Kidney glomerular epithelial cell (primary cell): ENCODE measurements at places on chromosomes 1 and 21.

- no peak for DNase-seq
These were observed 102.8 kb upstream of the C1orf21 start for GRCh38 chr1:184283999-184284398.

DNA sequence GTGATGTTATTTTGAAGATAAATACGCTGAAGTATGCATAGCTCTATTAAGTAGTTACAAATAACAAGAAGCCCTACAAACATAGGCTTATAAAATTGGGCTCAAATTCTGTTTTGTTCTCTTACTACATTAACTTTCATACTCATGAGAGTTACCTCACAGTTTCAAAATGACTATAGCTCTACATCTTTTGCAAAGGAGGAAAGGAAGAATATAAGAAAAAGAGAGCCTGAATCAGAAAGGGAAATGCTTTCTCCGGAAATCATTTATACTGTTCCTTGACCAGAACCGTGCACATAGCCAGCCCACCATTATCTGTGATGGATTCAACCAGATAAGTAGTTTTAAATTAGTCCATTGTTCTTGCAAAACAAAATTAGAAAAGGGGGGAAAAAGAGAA lies 1252.1 kb downstream of the NCAM2 start:
- DNase-seq, result no peak

DNA sequence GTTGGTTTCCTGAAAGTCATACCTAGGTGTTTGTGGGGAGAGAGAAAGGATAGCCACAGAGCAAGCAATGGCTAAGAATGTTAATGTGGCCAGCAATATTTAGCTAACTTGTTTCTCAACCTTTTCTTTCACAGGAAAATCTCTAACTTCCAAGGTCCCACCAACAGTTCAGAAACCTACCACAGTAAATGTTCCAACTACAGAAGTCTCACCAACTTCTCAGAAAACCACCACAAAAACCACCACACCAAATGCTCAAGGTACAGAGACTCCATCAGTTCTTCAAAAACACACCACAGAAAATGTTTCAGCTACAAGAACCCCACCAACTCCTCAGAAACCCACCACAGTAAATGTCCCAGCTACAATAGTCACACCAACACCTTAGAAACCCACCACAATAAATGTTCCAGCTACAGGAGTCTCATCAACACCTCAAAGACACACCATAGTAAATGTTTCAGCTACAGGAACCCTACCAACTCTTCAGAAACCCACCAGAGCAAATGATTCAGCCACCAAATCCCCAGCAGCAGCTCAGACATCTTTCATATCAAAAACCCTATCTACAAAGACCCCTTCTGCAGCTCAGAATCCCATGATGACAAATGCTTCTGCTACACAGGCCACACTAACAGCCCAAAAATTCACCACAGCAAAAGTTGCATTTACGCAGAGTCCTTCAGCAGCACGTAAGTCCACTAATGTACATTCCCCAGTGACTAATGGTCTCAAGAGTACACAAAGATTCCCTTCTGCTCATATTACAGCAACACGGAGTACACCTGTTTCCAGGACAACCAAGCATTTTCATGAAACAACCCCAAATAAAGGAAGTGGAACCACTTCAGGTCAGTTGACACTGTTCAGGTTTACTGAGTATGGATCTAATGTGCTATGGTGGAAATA lies 15.3 kb downstream of the CD55 start:
- no peak for DNase-seq

- DNase-seq, result peak; percentile 46
These were observed 10.2 kb downstream of the MFN2 start for GRCh38 chr1:11990303-11991032.

DNA sequence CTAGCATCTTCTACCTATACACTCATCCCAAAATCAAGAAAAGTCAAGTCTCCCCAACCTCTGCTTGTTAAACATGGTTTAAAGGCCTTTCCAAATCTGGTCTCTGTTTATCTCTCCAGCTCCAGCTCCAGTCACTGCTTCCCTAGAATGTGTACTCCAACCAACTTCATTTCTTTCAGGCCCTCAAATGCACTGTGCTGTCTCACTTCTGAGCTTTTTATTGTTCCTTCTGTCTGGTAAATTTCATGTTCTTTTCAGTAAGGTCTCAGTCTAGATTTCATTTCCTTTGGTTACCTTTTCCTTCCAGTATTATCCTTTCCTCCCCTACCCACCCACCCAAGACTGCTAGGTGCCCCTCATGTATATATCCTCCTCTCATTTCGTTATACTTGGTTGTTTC lies 3.7 kb downstream of the COL24A1 start:
- DNase-seq, result no peak

GRCh38 chr1:243814718-243815117 lies 35.3 kb downstream of the AKT3 start:
- DNase-seq, result peak; percentile 57

GRCh38 chr1:54407154-54407403 lies 885 bp upstream of the SSBP3 start:
- DNase-seq, result no peak

DNA sequence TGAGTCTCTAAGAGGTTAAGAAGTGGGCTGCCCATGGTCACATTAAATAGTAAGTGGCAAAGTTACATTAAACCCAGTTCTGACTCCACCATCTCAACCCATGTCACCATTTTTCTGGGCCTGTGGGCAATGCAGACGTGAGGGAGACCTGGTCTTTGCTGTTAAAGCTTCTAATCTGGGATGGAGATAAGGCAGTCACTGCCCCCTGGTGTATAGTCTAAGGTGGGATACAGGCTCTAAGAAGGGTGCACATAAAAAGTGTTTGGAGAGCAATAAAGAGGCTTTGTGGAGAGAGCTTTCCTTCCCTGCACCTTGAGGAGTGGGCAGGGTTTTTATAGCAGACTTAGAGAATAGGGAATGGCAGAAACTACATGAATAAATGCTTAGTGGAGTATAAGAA lies 141.3 kb downstream of the ROR1 start:
- DNase-seq, result no peak

DNA sequence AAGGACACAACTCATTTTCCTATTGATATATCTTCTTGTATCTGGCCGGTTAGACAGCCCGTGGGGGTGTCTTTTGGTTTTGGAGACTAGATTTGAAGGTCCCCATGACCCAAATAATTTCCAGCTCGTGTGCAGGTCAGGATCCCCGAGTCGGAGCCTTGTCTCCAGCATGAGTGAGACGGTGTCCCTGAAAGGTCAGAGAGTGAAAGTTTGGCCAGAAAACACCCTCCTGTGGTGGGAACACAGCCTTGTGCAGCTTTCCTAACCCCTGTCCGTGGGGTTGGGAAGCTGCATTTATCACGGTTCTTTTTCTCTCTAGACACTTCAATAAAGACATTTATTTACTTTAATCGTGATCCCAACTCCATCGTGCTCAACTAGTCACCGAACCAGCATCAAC lies 17.6 kb downstream of the COQ8A start:
- DNase-seq, result no peak

- no peak for DNase-seq
These were observed 20.9 kb upstream of the C2CD2 start for GRCh38 chr21:41974752-41975053.

- DNase-seq, result peak; percentile 19
These were observed 36.7 kb downstream of the CHD5 start for GRCh38 chr1:6143395-6143794.

DNA sequence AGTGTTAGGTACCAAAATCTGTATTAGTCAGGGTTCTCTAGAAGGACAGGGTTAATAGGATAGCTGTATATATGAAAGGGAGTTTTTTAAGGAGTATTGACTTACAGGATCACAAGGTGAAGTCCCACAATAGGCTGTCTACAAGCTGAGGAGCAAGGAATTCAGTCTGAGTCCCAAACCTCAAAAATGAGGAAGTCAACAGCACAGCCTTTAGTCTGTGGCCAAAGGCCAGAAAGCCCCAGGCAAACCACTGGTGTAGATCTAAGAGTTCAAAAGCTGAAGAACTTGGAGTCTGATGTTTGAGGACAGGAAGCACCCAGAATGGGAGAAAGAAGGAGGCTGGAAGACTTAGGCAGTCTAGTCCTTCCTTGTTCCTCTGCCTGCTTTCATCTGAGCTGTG lies 487.5 kb upstream of the CHRM3 start:
- no peak for DNase-seq

DNA sequence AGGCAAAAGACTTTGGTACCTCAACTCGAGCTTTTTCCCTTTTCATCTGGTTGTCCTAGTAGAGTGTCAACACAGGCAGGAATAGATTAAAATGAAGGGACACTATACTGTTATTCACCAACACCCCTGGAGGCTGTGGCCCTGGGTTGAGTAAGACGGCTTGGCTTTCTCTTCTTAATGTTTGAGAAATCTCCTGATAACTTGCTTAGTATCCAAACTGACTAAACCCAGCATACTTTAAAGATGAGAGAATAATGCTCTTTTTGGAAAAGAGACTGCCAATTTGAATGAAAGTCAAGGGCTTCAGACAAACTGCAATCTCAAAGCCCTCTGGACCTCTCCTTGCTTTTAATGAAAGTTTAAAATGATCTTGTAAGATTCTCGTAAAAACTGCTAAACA lies 2.6 kb upstream of the SLC30A1 start:
- no peak for DNase-seq

DNA sequence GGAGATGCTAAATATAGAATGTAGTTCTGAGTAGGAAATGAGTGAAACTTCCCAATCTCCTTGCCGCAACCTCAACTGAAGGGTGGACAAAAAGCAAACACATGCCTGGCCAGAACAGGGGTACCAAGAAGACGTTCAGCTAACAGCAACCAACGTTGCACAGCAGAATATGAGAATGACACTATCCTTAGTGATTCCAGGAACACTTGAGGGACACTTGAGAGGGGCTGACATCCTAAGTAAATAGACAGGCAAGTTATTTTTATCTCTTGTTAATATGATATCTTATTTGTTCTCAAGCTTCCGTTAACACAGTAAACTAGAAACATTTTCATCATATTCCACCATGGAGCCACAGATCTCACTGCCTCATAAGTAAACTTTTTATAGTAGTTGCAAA lies 908 bp downstream of the KRTAP19-1 start:
- no peak for DNase-seq

GRCh38 chr1:92774407-92774806 lies 10.5 kb downstream of the EVI5 start:
- no peak for DNase-seq

DNA sequence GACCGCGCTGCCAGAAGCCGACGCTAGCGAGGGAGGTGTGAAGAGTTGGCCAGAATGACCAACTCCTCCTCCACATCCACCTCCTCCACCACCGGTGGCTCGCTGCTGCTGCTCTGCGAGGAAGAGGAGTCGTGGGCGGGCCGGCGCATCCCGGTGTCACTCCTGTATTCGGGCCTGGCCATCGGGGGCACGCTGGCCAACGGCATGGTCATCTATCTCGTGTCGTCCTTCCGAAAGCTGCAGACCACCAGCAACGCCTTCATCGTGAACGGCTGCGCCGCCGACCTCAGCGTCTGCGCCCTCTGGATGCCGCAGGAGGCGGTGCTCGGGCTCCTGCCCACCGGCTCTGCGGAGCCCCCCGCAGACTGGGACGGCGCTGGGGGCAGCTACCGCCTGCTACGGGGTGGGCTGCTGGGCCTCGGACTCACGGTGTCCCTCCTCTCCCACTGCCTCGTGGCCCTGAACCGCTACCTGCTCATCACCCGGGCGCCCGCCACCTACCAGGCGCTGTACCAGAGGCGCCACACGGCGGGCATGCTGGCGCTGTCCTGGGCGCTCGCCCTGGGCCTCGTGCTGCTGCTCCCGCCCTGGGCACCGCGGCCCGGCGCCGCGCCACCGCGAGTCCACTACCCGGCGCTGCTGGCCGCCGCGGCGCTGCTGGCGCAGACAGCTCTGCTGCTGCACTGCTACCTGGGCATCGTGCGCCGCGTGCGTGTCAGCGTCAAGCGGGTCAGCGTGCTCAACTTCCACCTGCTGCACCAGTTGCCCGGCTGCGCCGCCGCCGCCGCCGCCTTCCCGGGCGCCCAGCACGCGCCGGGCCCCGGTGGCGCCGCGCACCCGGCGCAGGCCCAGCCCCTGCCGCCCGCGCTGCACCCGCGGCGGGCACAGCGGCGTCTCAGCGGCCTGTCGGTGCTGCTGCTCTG lies 1.2 kb downstream of the GPR88 start:
- no peak for DNase-seq

DNA sequence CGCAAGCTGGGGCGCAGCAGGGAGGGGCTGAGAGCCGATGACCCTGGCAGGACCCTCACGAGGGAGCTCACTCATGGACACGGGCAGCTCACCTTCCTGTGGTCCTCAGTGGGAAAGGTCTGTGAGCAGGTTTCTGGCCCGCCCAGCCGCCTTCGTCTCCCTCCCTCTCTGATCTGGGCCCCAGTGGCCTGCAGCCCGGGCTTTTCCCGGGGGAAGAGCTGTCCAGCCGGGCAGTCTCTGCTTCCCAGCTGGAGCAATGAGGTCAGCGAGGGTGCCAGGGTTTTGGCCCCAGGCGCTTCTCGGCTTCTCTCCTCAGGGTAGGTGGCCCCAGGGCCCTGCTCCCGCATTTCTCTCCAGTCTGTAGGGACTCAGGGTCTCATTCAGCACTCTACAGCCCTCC lies 22.2 kb upstream of the ARHGEF16 start:
- no peak for DNase-seq

GRCh38 chr1:17393230-17393629 lies 21.2 kb downstream of the PADI6 start:
- DNase-seq, result no peak

DNA sequence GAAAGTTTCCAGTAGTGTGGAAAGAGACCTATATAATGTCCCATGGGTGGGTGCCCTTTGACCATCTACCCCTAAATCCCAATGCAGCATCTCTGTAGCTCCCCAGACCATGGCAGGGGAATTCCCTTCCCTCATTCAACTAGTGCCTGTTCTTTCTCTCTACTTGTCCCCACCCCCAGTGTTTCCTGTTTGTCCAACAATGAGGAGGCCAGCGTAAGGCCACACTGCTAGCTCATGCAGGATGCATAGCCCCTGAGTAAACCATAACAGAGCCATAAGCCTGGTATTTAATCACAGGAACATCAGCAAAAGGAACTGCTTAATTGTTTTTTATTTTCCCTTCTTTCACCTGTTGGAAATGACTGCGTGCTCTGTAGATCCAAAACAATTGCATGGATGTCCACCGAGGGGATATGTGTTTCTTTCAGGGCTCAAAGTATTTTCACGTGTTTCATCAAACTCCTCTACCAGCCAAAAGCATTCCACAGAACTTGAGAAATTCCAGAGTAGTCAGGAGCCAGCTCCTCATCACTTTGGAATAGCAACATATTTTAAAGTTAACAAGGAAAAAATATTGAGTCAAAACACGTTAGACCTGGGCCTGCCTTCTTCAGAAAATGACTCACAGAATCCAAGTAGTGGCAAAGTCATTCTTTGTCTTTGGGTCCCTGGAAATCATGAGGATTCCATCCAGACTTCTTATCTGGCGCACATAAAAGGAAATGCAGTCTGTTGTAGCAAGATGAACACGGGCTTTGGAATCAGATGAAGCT lies 162.5 kb upstream of the SGIP1 start:
- peak; percentile 51 for DNase-seq

DNA sequence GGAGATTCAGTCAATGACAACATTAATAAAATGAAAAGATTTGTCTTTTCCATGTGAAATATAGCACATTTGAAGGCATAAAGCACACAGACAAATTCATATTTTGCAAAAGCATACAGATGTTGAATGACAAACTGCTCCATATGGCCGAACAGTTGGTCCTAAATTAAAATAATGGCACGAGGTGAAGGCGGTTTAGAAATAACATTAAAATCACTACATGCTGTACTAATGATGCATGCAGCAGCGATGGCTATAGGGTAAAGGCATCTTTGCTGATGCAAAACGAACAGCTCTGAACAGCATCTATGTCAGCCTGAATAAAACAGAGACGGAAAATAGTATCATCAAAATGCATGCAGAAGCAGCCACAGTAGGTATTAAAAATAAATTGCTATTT lies 102.6 kb downstream of the TTLL7 start:
- no peak for DNase-seq
